ENCODE measurements at places on chromosomes 7 and 10.

- DNase-seq: no peak
Observed at GRCh38 chr10:65861249-65861648, 1064.6 kb upstream of the LRRTM3 start.

- DNase-seq: peak; percentile 51
Observed at GRCh38 chr7:155764438-155764793, 47.8 kb downstream of the SHH start.

- no peak for DNase-seq
Observed at GRCh38 chr7:37357637-37357996, 91.0 kb downstream of the ELMO1 start.

DNA sequence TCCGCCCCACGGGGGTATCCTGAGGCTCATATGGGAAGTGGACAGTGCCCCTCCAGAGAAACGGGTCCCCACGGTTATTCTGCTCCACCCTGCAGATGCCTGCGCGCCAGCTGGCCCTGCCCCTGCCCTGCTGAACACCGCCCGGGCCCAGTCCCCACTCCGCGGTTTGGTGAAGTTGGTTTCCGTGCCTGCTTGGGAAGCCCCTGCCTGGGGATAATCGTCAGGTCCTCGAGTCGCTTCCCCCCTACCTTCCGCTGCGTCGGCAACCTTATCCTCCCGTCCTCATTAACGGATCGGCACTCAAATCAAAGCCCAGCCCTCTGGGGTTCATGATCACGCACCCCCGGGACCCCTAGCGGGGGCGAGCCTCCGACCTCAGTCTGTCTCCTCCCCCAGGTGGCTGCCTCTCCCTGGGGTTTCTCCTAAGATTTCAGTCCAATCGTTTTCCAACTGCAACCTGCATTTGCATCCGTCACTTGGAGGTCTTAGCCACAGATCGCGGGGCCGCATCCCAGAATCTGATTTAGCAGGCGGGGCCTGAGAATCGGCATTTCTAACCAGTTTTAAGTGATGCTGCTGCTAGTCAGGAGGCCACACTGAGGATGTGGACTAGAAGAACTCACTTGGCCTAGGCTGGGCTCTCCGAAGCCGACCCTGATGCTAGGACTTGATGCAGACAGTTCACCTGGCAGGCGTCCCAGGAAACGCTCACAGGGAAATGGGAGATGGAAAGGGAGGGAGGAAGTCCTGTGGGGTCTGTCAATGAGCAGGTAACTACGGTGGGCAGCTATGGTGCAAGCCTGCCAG, 27.6 kb downstream of the WDR86 start:
- DNase-seq: peak; percentile 29

DNA sequence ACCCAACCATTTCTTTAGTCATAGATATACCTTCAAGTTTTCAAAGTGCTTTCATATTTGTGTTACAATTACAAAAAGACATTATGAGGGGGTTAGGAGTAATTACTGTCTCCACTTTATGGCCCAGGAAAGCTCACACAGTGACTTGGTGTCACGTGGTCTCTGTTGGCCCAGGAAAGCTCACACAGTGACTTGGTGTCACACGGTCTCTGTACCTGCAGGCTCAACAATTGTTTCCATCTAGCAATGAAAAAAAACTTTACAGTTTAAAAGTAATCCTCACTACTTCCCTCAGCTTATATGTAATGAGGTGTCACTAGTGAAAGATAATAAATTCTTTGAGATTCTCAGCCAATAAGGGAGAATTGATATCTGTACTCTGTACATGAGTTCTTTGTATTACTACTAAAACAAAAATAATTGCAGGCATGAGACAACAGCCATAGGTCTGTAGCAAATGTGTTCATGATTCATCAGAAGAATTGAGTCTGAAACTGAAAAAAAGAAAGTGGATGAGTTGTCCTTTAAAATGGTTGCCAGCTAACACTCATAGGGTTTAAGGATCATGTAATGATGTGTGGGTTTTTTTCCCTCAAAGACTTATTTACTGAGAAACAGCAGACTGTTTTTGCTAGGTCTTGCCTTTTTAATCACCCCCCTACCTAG, 10.9 kb downstream of the OGDH start:
- DNase-seq: peak; percentile 22

GRCh38 chr7:134943785-134944400, 42.4 kb upstream of the AGBL3 start:
- DNase-seq: no peak

DNA sequence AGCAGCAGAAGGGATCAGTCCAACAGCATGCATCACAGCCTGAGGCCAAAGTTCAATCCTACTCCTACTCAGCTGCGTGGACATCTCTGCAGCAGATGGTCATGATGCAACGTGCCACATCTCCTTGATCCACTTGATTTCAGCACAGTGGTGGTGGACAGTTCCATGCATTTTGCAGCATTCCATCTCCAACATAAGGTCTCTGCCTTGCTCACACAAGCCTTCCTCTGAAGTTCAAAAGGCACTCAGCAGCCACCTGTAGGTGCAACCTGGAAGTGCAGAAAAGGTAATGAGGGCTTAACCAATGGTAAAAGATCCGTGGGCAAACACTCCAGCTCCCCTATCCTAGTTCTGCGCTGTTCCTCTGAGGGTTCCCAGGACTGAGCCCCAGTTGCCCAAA, 57.5 kb upstream of the CHCHD3 start:
- DNase-seq: no peak

DNA sequence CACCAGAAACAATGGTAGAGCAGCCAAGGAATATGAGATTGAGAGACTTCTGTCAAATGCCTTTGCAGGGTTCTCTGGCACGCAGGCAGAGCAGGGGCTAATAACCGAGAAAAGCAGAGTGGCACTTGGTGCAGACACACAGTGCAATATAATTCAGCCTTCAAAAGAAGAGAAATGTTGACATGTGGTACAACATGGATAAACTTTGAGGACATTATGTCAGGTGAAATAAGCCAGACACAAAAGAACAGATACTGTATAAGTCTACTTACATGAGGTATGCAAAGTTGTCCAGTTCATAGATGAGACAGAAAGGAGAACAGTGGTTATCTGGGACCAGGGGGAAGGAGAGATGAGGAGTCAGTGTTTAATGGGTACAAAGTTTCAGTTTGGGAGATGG, 41.8 kb downstream of the ITIH5 start:
- no peak for DNase-seq

DNA sequence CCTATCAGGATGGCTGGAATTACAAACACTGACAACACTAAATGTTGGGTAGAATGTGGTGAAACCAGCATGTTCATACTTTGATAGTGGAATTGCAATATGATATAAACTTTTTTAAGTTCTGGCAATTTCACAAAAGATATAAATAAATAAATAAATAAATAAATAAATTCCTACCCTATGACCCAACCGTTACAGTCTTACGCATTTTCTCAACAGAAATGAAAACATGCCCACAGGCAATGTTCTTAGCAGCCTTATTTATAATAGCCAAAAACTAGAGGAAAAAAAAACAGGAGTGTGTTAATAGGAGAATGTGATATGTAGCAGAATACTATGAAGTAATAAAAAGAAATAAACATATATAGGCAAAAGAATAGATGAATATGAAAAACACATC, 318.9 kb downstream of the IPMK start:
- no peak for DNase-seq

DNA sequence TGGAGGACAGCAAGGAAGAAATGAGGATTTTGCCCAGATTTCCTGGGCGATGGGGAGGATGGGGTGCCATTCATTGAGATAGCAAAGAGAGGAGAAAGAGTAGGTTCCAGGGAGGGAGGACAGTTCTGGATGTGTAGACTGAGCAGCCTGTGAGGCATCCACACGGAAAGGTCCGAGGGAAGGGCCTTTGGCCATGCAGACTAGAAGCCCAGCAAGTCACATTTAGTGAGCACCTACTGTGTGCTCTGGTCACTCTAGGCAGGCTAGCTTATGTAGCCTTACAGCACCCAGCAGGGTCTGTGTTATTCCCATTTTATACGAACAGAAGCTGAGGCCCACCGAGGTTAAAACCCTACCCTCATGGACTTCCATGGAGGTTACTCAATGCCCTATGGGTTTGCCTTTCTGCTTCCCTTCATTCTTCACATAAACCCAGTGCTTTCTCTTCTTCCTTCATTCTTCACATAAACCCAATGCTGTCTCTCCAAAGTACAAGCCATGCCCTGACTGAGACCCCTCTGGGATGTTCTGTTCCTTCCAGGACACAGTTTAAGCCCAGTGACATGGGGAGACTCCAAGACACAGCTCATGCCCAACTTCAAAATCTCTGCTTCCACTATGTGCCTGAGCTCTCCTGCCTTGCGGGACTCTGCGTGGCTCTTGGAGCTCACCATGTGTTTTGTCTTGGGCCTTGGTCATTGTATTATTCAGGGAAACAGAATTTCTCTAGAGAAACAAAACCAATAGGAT, 13.7 kb downstream of the IL2RA start:
- DNase-seq: no peak

GRCh38 chr10:807163-807957, 117.9 kb upstream of the DIP2C start:
- DNase-seq: no peak

GRCh38 chr7:135877805-135878204, 99.4 kb downstream of the MTPN start:
- no peak for DNase-seq

- DNase-seq: peak; percentile 40
Observed at GRCh38 chr7:155338632-155339320, 41.1 kb downstream of the INSIG1 start.

GRCh38 chr7:151806952-151807775, 69.8 kb downstream of the PRKAG2 start:
- no peak for DNase-seq

DNA sequence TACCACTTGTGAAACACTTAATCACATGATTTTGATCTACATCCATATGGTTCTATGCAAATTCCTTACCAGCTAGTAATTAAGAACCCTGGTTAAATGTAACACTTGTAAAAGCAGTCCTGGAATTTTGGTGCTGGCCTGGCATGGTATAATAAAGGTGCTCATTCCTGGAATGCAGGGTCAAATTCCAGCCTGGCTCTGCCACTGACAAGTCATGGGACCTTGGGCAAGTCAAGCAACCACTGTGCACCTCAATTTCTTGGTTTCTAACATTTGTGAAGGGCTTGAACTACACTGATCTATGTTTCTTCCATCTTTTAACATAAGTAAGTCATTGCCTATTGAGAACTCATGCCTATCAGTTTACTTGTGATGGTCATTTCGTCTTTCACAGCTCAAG, 91.9 kb upstream of the PIK3CG start:
- DNase-seq: no peak

GRCh38 chr10:66519616-66520015, 406.2 kb upstream of the LRRTM3 start:
- no peak for DNase-seq

GRCh38 chr7:39300276-39300675, 265.9 kb upstream of the YAE1 start:
- DNase-seq: no peak

DNA sequence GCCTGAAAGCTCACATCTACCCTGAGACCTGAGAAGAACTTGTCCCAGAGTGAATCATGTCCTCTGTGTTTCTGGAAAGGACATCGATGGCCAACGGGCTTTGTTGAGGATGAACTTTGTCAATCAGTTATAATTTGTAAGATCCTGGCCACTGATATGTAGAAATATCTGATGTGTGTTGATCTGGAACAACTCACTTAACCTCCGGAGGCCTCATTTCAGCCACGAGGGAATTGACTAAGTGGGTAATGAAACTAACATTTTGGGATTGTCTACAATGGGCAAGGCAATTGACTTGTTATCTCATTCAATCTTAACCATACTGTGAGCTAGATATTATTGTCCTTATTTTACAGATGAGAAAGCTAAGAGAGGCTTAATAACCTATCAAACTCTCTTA, 468.1 kb upstream of the NRP1 start:
- no peak for DNase-seq

DNA sequence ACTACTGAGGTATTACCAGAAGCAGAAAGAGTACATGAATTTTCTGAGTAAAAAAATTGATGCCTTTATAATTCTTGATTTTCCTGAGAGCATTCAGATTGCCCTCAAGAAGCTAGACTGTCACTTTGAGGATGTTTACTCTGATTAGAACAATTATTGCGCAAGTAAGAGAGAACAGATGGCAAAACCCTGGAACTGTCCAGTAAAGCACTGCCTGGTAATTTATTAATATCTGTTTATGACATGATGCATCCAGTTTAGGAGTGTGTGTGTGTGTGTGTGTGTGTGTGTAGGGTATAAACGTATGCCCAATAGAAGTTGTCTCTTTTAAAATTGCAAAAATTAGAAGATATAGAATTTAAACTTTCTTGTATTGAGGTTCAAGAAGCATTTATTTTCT, 379.7 kb downstream of the PHTF2 start:
- DNase-seq: no peak

DNA sequence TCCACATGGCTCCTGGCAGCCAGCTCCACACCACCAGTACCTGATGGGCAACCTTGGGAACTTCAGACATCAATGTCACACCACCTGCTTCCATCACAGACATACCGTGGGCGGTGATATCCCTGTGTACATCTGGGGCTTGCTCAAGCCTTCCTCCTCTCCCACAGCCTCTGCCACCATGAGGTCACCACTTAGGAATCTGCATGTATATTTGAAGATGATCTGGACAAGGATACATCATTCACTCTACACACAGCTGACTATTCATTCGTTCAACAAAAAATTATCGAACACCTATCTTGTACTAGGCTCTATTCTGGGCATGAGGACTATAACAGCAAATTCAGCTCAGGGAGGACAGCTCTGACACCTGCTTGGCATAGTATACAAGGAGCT, 6.8 kb downstream of the DLG5 start:
- DNase-seq: no peak

DNA sequence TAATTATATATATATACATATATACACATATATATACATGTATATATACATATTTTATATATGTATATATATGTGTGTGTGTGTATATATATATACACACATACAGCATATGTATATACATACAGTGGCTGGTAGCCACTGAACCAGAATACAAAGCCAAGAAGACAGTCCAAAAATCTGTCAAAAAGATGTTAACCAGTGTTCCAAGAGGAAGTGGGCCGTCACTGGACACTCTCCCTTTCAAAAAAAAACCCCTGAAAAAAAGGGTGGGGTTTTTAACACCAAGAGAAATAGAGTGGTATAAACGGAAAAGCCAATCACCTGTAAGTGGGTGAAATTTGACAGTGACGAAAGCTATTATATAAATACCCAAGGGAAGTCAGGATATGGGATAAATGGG, 31.1 kb upstream of the C1GALT1 start:
- no peak for DNase-seq

Measured in CD4-positive, alpha-beta T cell treated with Interleukin-17A for 4 hours (primary cell).